Caudate nucleus (tissue), 63 donors: ENCODE measurements at places on chromosomes 4 and X.

DNA sequence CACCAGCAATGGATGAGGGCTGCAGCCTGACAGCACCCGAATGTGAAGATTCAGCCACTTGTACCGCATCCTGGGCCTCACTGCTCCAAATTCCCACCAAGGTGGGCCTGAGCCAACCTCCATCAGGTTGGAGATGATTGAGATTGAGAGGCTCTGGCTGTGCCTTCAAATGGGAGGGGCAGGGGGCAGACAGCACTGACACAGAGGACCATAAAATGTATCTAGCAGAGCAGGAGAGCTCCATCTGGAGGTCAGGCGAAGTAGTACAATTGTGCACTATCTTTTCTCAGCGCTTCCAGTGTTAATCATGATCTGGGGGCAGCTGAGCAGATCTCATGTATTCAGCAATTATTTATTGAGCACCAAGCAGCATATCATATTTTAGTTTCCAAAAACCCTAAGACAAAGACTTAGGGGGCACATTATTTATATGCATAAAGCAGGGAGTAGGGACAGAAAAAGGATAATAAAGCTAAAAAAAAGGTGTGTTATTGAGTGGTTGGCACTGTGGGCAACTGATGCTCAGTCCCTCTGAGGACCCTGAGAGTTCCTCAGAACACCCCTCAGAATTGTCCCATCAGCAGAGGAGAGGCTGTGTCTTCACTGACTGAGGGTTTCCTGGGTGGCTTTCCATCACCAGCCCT is 31.6 kb upstream of the C1QTNF7 start:
- peak; percentile 3 for DNase-seq

GRCh38 chr4:98584265-98584664 is 74.1 kb downstream of the TSPAN5 start:
- DNase-seq = no peak

GRCh38 chr4:102735582-102735981 is 25.2 kb downstream of the MANBA start:
- no peak for DNase-seq

DNA sequence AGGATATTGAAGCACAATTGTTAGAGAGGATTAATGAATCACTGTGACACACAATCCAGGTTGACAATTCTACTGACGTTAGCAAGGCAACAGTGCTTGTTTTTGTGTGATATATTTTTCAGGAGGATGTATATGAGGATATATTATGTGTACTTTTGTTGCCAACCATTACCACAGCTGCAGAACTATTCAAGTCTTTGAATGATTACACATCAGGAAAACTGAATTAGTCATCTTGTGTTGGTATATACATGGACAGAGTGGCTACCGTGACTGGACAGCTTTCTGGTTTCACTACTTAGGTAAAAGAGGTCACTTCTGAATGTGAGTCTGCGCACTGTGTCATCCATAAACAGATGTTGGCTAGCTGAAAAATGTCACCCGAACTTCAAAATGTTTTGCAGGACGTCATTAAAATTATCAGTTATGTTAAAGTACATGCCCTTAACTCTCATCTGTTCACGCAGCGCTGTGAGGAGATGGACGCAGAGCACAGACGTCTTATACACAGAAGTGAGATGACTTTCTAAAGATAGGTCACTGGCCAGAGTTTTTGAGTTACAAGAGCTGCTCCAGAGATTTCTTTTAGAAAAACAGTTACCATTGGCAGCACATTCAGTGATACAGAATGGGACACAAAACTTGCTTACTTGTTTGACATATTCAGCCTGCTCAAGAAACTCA is 69.0 kb downstream of the MRPL1 start:
- no peak for DNase-seq

DNA sequence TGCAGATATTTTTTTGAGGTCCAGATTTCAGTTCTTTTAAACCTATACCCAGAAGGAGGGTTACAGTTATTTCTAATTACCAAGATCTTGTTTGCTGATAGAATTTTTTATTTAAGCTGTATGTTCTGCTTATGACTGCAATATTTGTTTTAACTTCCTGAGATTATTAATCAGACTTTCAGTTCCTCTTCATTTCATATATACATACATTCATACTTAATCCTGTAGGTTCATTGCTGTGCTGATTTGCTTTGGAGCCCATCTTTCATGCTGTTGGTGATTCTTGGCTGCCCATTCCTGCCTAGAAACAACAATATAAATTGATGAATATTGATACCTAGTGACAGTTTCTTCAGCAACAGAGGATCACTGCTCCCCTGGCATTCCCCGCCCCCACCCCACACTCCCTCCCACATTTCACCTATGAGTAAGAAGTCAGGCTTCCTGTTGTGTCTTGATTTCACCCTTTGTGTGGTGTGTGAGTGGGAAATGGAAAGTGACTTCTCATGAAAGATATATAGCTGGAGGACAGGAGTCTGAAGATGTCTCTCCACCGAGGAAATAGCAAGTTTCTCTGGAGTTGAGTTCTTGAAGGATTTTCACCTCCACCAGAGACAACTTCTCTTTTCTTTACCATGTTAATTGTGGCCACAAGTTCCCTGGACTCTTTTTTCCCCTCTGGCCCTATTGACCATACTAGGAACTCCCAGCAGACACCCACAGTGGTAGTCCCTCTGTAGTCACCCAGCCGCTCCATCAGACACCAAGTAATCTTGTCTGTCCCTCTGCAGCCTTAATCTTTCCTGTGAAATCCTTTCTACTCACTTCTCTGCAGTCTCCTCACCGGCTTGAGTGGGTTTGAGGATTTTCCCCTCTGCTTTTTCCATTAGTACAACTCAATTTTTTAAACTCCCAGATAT is 118.4 kb downstream of the ASB9 start:
- no peak for DNase-seq

DNA sequence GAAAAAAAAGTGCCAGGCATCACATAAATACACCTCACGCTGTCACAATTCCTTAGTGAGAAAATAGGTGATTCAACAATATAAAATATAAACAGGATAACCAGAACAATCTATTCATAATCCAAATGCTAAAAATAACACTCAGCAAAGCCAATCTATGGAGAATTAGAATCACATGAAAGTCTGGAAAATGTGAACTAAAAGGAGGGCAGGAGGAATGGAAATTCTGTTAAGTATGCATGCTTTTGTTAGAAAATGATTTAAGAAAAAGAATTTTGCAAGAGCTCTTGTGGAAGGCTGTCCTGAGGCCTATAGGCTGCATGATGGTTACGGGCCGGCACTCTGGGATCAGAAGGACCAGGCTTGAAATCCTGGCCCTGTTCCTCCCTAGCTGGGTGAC is 70.6 kb upstream of the PROM1 start:
- DNase-seq = no peak

GRCh38 chr4:36427696-36428095 is 146.3 kb downstream of the DTHD1 start:
- no peak for DNase-seq
